Lower leg skin (tissue), 4 donors: ENCODE measurements at places on chromosomes 4 and X.

- no peak for DNase-seq
These were observed 73.9 kb downstream of the REELD1 start for GRCh38 chr4:146288193-146288592.

GRCh38 chr4:162151850-162152249, 11.9 kb downstream of the FSTL5 start:
- no peak for DNase-seq

GRCh38 chr4:25815586-25815985, 47.2 kb downstream of the SEL1L3 start:
- peak; percentile 29 for DNase-seq

DNA sequence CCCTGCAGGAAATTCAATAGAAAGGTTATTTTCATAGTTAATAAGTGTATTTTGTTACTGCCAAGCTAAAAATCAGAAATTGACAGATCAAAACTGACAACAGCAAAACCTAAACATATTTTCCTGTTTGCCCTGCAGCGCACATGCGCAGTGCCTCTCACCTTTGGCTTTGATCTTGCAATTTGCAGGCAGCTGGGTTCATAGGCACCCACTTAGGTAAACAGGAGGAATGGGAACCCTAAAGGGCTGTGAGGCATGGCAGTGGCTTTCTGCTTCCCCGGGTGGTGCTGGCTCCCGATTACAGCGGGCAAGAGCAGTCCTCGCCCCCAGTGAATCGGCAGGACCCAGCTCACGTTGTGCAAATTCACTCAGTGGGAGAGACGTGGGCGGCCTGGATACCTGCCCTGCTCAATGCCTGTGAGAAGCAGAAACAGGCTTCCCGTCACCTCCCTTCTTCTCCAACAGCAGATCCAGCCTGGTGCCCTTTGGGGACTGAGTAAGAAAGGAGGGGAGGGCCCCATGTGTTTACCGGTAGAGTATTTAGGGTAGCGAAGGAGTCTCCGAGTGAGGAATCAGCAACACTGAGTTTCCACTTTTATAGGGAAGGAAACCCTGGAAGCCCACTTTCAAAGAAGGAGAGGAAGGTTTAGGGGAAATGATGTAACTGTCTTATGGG, 25.7 kb downstream of the CCKAR start:
- peak; percentile 60 for DNase-seq

DNA sequence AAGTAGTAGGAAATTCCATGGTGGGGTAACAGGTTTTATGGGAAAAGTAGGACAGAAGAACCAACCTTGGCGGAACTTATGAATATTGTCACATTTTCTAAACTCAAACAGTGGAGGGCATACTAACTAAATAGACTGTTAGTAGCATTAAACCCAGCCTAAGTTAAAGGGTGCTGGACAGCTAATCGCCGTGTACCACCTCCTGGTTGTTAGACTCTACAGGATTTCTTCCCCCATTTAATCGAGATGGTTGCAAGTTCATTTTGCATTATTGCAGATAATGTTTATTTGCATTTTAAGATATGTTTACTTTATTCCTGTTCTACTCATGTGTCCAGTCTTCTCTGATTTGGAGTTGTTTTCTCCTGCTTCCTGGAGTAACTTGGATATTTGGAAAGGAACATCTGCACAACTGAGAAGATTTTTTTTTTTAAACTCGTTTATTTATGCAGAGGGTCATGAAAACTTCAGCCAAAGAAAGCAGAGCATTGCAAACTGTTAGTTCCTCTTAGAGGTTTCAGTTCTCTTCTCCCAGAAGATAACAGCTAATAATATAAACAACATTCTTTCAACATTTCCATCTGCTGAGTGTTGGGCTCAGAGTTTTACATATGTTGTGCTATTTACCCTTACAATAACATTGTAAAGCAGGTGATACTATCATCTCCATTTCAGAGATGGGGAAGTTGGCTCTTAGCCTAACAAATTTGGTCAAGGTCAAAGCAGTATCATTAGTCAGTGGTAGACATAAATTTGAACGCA, 51.5 kb upstream of the TBC1D9 start:
- DNase-seq: no peak

GRCh38 chr4:105894660-105895582, at the start of gene NPNT:
NPNT (plus strand) TSS chr4:105895471; CDS start chr4:105895653, 182 bp downstream.
- no peak for DNase-seq

GRCh38 chr4:105990933-105991332, 95.7 kb downstream of the NPNT start:
- DNase-seq: peak; percentile 33

DNA sequence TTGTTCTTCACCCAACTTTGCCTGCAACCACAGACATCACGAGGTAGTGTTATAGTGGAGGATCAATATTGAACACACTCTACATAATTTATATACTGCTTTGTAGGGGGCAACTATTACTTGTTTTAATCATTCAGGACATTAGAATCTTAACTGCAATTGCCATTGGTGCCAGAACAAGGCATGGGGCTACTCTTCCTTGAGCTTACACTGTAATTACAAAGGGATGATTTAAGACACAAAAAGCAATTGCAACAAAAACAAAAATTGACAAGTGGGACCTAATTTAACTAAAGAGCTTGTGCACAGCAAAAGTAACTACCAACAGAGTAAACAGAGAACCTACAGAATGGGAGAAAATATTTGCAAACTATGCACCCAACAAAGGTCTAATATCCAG, 24.0 kb upstream of the DDX53 start:
- DNase-seq: no peak

- DNase-seq: no peak
These were observed 43.8 kb downstream of the PJA1 start for GRCh38 chrX:69121321-69122000.

- DNase-seq: no peak
These were observed 13.1 kb downstream of the RBM10 start for GRCh38 chrX:47158131-47158530.

DNA sequence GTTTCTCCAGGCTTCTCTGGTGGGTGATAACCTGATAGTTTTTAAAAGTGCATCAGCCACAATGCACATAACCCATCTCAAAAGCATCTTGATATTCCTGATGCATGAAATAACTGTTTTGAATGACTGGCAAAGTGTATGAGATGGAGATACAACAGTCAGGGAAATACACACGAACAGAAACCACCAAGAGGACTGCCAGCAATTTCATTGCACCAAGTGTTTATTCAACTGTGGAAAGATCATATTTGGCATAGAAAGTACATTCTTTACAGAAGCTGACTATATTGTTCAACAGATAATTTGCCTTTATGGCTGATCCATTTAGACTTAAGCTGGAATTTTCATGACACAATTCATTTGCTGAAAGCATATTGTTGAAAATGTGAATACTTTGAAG, 139.5 kb downstream of the SLIT2 start:
- DNase-seq: no peak

DNA sequence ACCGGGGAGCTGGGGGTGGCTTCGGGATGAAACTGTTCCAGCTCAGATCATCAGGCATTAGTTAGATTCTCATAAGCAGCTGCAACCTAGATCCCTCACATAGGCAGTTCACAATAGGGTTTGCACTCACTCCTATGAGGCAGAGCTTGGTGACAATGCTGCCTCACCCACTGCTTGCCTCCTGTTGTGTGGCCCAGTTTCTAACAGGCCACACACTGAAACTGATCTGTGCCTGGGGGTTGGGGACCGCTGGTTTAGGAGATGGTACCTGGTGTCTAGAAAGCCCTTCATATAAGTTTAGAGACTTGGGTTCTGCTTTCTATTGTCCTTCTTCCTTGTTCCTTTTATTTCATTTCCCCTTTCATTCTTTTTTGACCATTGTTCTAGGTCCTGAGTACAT, 234.2 kb downstream of the FRAS1 start:
- DNase-seq: no peak

DNA sequence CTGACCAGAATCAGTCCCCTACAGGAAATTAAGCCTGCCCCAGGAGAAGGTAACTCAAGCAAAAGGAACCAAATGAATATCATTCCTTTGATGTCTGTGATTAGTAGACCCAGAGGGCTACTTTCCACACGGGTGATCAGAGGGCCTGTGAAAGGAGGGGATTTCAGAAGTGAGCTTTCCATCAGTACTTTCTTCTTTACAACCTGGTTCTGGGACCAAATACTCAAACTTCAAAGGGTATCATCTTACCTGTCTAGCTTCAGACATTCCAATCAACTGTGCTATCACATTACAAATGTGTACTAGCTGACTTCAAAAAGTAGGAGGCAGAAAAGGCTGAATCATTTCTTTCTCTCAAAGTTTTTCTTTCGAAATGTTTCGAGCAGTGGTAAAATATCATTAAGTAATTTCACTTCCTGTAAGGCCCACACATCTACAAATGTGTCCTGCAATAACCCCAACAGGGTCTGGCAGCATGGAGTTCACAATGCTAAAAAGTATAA, 23.9 kb downstream of the ACSL4 start:
- no peak for DNase-seq

- DNase-seq: no peak
These were observed 2.6 kb upstream of the FGF16 start for GRCh38 chrX:77444545-77444944.

- no peak for DNase-seq
These were observed 145.9 kb upstream of the NLGN4X start for GRCh38 chrX:6374556-6374955.

- DNase-seq: no peak
These were observed 15.4 kb upstream of the TBC1D19 start for GRCh38 chr4:26568446-26568994.

DNA sequence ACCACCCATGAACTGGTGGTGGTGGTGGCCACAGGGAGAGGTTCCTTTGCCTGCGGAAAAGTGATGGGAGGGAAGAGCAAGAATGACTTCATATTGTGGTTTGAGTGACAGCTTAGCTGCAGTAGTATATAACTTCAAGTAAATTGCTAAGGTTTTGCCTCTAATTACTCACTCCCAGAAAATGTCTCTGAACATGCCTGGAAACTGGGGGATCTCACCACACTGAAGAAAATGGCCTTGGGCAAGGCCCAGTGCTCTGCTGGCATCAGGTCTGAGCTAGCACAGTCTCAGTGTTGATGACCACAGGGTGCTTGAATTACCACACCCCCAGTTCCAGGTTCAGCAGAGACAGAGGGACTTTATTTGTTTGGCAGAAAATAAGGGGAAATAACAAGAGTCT, 2085.4 kb downstream of the ARAP2 start:
- DNase-seq: no peak

- no peak for DNase-seq
These were observed 96.5 kb downstream of the CHRDL1 start for GRCh38 chrX:110699109-110699508.

GRCh38 chr4:149029056-149029651, 586.9 kb upstream of the NR3C2 start:
- DNase-seq: no peak

GRCh38 chr4:161949946-161950725, 213.7 kb downstream of the FSTL5 start:
- DNase-seq: no peak

DNA sequence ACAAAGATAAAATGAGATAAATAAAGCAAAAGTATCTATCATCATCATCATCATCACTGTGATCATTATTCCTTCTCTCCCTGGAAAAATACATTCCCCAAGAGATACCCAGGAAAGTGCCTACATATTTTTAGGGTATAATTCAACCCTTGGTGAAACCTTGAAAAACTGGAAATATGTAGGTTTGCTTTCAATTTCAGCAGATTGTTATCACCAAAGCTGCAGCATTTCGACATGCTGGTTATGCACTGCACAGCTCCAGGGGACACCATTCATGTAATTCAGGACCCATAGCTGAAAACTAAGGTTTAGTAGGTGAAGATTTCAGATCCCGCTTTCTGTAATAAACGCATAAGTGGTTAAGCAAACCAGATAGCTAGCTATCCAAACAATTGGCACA, 28.4 kb upstream of the FBXW7 start:
- no peak for DNase-seq

GRCh38 chr4:138062929-138063328, 179.2 kb downstream of the SLC7A11 start:
- DNase-seq: no peak

- no peak for DNase-seq
These were observed 9.8 kb downstream of the ATP8A1 start for GRCh38 chr4:42646999-42647541.

GRCh38 chr4:151658959-151659600, 101.7 kb downstream of the GATB start:
- DNase-seq: no peak

- DNase-seq: no peak
These were observed 81.1 kb downstream of the CT47B1 start for GRCh38 chrX:120794525-120794975.

DNA sequence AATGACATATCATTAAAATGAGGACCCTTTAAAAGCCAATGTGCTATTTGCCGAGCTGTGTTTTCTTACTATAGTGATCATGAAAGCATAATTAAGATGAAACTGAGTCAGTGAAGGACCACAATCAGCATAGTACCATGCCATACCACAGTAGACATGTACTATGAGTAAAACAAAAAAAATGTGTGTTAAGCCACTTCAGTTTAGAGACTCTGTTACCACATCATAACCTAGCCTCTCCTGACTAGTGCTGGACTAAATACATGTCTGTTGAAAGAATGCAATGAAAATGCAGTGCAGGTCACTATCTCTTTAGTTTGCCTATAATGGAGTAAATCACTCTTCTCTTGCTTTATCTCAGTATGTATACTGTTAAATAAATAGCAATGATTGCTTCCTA, 12.3 kb upstream of the DDX53 start:
- DNase-seq: no peak

DNA sequence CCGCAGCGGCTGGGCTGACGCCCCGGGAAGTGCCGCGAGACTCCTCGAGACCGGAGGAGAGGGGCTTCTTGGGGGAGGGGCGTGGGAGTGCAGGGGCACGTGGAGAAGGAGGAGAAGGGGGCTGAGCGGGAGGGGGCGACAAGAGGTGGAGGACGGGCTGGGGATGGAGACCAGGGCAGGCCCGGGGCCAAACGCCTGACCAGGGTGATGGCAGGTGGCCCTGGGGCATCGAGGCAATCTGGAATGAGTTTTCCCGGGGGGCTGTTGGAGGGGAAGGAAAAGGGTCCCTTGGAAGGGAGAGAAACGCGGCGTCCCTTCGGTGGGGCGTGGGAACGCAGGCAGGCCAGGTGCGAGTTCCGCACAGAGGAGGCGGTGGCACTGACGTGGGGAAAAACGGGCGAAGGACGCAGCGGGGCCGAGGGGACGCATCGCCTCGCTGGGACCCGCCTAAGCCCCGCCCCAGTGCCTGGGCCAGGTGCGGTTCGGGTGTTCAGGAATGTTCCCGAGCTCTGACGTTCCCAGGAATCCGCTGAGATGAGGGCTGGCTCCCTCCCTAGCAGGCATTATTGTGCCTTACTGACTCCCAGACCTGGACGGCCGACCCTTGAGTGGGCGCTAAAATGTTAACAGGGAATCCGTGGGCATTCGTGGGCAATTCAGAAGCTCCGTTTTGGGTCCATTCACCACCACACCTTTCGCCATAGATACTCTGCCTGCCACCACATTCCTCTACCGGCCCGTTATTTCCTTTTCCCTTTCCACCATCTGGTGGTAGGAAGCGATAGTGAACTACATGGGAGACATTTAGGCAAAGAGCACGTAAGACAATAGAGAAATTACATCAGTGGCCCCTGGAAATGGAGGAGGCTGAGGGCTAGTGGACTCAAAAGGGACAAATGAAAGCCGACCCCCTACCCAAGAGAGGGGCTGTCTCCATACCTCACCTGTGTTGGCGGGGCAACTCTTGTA, 795 bp upstream of the SH3KBP1 start:
- DNase-seq: peak; percentile 21
